ENCODE measurements at places on chromosomes 12 and 14. TPM values are rescaled to one million over a fixed set of nuclear protein-coding genes. Genes with fewer than 3 reads are reported as not detected.

GRCh38 chr12:5259523-5259922, 172.4 kb upstream of the NTF3 start:
- DNase-seq, result no peak

DNA sequence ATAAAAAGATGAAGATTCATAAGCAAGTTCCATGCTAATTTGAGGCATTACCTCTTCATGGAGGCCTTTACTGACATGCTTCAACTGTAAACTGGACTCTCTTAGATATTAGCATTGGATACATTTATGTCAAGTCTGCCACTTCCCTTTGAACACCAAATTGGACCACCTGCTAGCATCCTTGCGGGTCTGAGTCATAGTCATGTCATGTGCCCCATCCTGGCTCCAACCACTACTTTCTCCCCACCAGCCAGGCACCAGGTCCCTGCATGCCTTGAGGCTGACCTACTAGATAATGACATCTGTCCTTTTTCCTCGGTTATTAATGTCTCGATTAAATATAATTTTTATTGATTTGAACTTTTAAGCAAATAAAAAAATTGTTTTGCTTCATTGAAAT, 32.9 kb upstream of the EEA1 start:
- DNase-seq, result no peak

DNA sequence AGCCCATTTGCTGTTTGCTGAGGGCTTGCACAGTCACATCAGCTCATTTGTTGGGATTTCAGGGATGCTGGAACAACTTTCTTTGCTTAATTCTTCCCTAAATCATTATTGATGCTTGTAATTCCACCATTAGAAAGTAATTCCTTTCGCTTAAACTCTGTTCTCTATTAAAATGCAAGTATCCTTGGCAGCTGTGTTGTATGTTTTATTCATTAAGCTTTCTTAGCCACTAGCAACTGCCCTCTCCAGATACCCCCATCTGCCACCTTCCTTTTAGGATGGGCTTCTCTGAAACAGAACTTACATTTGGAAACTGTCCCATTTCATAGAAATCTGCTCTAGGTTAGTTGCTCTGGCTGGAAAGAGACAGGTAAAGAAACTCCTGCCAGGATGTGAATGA, 43.7 kb downstream of the ADCK1 start:
- DNase-seq, result no peak

DNA sequence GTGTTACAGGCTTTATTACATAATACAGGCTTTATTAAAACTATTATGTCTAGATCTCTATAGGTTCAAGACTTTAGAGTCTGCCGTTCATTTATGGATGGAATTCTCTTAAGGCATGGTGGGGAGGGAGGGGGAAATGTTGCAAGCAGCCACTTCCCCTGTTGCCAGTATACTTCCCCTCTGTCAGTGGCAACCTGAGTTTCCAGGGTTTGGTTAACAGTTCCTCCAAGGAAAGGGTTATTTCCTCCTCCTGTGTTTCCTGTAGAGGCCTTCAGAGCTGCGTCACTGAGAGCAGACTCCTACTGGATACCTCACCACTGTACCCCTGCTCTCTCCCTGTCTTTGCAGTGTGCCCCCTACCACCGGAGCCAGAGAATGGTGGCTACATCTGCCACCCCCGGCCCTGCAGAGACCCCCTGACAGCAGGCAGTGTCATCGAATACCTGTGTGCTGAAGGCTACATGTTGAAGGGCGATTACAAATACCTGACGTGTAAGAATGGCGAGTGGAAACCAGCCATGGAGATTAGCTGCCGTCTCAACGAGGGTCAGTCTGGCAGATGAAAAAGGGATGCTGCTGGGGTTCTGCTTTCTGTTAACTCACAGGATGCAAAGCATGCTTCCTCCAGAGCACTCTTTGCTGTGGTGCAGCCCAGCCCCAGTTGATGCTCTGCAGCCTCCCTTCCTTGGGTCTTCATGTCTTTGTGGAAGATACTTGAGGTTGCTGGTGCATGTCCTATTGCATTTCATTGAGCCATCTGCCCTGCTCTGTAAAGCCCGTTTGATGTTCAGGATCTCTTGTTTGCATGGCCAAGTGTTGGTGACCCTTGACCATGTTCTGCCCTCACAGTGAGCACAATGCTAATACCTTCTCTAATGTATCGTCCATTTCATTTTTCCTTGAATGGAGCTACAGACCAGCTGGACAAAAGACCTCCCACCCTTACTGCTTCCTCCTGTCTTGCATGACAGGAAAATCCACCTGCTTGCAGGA, 63.6 kb upstream of the SRSF5 start:
- no peak for DNase-seq

DNA sequence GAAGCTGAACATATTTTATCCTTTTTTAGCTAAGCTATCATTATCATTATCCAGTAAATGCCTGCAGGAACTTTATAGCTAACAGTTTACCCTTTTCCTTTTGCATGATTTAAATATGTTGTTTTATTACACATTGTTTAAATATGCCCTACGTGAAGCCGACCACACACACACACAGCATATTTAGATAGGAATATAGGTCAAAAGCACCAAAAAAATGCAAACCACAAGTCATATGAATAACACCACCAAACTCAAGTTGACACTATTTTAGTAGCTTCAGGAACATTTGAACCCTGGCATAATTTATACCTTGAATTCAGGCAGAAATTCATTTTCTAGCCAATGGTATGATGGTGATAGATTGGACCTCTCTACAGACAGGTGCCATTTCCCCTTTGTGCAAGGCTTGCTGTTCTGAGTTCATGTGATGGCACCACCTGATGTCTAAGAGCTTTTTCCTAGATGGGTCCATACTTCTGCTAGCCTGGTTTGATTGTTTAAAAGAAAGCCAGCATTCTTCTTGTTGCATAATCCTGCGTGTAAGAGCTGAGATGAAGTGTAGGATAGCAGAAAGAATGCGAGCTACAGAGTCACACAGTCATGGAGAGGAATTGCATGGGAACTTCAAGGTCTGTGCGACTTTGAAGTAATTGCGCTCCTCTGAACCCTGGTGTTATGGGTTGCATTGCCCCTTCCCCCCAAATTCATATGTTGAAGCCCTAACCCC, 454.8 kb upstream of the SOX5 start:
- DNase-seq, result no peak

- DNase-seq, result no peak
Observed at GRCh38 chr12:24425601-24425970, 476.1 kb upstream of the SOX5 start.

GRCh38 chr14:68749487-68750475, 43.1 kb downstream of the ZFP36L1 start:
- DNase-seq, result no peak

DNA sequence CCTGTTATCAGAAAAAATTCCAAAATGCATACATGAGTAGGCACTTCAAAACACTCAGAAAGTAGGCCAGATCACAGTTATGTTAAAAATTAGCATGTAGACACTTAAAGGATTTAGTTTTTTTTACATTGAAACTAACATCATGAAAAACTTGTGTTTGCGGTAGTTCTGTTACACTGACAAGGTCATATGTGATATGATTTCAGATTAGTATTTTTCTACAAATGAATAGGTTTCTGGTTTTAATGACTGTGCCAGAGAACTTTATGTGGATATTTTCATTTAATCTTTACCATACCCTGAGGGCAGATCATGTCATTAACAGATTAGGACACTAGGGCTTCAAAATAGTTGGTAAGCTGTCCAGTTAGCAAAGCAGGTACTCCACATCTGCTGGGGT, 20.7 kb downstream of the YARS2 start:
- DNase-seq, result no peak

GPR162 gene
- total RNA-seq, result not detected

SERPINA10 gene
- total RNA-seq, result not detected

GLI1 gene
- 0.10 TPM for total RNA-seq

TMCC3 gene
- total RNA-seq, result 2.9 TPM

SLCO1A2 gene
- not detected for total RNA-seq

AHSA1 gene
- 58.8 TPM for total RNA-seq

Data from T-helper 17 cell (primary cell).